Right ventricle myocardium inferior (tissue), 1 donor: ENCODE measurements at places on chromosomes 2 and 18.

DNA sequence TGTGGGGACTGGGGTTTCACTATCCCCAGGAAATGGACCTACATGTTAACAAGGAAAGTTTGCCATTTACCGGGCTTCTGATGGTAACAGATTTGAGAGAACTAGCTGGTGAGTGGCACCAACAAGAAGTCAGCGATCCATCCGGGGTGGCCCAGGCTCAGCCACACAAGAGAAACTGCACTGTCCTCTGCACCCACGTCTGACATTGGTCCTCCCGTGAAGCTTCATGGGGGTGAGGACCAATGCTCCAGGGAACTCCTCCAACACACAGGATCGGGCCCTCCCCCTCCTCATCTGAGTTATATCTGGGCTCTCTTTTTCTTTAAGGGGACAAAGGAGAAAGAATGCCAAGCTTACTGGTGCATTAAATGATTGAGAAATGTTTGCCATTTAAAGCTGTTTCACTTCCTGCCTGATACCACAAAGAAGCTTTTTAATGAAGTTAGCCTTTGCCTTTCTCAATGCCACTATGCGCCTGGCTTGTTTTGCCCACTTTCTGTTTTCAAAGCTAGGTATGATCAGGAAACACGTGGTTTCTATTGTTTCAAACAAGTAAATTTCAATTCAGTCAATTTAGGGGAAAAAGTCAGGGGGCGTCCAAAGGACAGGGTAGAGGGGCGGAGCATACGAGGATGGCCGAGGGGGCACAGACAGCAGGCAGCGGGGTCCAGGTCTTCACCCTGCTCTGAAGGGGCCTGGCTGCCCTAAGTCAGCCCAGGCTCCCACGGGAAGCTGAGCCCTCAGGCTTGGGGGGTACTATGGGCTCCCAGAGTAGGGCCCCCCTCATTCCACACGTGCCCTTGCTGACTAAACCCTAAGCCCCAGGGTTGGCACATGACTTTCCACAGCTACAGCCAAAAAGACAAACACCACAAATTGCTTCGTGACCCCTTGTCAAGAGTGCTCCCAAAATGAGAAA, 204.0 kb upstream of the ID2 start:
- peak; percentile 64 for DNase-seq

GRCh38 chr18:29146068-29146467, 969.1 kb upstream of the CDH2 start:
- no peak for DNase-seq

GRCh38 chr2:158385646-158386045, 70.9 kb downstream of the CCDC148 start:
- no peak for DNase-seq

DNA sequence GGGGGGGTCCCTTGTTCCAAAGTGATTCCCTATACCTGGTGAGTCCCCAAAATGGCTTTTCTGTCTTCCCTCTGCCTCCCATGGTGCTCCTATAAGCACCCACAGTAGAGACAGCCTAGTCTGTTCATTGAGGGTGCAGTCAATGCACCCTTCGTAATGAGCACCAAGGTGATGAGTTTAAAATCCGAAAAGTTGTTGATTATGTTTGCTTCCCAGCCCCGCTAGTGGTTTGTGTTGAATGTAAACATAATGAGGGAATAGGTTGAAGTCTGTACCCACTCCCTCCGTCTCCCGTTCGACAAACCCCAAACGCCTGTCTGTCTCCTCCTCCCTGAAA, 2.3 kb downstream of the FOSL2 start:
- peak; percentile 14 for DNase-seq

GRCh38 chr18:56490942-56491341, 147.4 kb downstream of the TXNL1 start:
- DNase-seq: no peak
